ENCODE measurements at places on chromosomes 1 and 21.

- DNase-seq: no peak
These were observed 636 bp upstream of the CAMK2N1 start for GRCh38 chr1:20486457-20487235.

- no peak for DNase-seq
These were observed 119.3 kb downstream of the RERE start for GRCh38 chr1:8698012-8698630.

GRCh38 chr1:199020904-199021303 is 382.1 kb downstream of the PTPRC start:
- no peak for DNase-seq

DNA sequence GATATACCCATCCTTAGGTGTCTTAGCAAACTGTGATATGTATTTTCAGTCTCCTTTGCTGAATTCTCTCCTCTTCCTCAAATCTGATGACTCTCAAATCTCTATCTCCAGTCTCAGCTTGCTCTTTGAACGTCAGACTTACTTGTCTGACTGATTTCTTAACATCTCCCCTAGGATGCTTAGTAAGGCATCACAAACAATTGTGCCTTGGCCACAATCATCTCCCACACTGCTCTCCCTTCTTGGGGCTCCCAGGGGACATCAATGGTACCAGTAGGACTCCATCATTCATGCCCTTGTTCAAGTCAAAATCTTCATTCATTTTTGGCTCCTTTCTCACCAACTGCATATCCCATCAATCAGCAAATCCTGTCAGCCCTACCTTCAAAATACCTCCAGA is 42.0 kb downstream of the GNG12 start:
- DNase-seq: no peak

- DNase-seq: no peak
These were observed 55.0 kb downstream of the PLXNA2 start for GRCh38 chr1:208189183-208189582.

DNA sequence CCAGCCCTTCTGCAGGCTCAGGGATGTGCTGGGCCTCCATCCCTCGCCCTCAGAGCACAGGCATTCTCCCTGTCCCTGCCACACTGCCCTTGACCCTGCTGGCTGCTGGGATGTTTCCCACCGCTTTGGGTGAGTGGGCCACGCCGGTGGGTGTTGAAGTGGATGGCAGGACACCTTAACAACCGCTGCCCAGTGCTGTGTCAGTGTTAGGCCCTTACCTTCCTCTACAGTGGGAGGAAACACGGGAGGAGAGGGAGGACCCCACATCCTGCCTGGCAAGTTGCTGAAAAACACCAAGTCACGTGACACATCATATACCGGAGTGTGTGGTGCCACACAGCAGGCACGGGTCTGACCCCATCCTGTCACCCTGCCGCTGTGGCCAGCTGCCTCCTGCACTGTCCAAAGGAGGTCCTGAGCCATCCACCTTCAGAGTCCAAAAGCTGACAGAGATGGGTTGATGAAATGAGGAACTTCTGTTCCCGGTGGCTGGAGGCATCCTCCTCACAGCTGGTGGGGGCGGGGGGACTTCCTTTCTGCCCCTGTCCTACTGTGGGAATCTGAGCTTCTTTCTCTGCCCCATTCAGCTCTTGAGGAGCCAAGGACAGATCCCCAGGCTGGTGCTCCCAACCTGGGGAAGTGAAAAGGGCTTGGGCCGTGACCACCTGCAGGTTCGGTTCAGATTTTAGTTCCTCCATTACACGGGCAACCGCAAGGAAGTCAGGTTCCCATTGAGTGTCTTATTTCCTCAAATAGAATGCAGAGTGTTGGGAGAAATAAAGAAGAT is 3.2 kb upstream of the THEMIS2 start:
- no peak for DNase-seq

DNA sequence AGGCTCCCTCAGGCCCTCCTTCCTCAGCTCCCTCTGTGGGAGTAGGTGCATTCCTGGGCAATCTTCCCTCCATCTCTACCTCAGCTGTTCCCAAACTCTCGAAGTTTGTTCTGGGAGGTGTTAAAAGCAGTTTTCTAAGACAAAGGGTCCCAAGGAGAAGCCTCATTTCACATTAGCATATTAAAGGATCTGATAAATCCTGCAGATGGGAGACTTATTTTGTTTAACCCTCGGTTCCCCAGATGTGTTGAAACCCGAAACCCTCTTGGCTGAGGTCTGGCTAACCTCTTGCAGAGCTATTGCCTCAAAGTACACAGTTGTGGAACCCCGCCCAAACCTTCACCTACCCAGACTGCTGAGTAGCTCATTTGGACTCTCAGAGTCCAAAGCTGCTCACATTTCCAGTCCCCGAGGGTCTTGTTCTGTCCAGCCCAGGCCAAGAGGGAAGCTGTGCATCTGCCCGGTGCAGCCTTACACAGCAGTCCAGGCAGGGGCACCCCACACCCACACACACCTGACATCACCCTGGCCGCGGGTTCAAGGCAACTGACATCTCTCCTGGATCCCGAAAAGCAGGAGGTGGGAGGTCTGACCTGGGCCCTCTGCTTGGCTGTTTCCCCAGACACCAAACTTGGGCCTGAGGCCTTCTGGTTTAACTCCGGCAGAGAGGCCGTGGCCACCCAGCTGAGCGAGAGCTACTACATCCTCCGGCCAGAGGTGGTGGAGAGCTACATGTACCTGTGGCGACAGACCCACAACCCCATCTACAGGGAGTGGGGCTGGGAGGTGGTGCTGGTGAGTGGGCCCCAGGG is 19.5 kb upstream of the SELENON start:
- DNase-seq: no peak

- DNase-seq: no peak
These were observed 53.4 kb downstream of the CD2 start for GRCh38 chr1:116807394-116808199.

- DNase-seq: no peak
These were observed 460 bp upstream of the ADORA1 start for GRCh38 chr1:203126866-203127665.

DNA sequence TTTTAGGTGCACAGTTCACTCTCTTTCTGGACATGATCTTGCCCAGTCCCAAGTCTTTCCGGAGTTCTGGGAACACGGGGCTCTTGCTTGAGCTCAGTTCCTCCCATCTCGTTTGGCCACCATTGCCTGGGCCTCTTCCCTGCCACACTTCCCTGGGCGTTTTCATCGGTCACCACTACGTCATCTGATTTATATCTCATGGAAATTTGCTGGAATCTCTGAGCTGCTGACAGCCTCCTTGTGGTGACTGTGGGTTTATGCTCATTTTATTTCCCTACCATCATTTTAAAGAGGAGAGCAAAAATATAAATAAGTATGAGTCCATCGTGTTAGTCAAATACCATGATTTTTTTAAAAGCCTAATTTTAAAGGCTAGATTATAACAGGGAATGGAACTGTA is 449.1 kb upstream of the KAZN start:
- DNase-seq: no peak

- no peak for DNase-seq
These were observed 24.5 kb upstream of the GLIS1 start for GRCh38 chr1:53763461-53763860.

- DNase-seq: peak; percentile 13
These were observed 8.7 kb upstream of the TTF2 start for GRCh38 chr1:117051224-117052064.

DNA sequence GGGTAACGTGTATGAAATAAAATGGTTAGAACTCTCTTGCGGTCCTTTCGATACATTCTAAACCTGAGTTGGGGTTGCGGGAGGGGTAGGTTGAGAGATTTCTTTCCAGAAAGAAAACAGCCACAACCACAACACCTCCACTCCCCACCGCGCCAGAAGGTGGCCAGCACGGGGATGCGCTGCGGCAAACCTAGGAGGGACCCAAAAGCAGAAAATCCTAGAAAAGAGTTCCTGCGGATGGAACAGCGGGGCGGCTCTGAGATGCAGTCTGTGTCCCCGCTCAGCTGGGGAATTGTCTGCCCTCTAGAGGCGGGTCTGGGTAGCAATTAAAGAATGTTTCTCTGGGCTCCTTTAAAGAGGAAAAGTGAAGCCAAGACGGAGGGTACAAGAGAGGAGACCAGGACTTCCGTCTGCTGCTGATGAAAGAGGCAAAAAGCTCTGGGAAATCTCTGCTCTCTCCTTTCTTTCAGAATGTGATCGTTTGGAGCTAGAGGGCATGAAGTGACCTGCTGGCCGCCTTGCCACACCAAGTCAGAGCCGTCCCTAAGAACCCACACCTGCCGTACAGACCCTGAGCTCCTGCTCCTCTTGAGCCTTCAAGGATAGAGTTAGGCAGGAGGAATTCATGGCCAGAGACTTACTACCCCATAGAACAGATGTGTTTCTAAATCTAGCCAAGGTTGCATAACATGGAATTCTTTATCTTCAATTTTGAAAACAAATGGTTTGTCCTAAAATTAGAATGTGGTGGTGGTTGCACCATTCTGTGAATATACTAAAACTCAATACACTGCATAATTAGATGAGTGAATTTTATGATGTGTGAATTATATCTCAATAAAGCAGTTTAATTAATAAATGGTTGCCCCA is 46.5 kb upstream of the COA6 start:
- peak; percentile 53 for DNase-seq

DNA sequence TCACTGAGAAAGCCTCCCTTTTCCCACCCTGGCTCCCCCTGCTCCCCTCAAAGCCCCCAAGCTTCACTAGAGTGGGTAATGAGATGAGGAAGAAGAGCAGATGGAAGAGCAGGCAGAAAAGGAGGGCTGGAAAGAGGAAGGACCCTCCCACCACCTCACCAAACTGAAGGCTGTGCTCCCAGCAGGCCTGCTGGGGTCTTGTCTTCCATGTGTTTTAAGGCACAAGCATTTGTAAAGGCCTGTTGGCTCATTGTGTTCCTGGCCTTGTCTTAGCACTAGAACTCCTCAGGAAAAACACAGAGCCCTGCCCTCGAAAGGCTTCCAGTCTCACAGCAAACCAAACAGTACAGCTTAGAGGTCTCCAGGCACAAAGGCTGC is 51.5 kb downstream of the TOMM20 start:
- no peak for DNase-seq

DNA sequence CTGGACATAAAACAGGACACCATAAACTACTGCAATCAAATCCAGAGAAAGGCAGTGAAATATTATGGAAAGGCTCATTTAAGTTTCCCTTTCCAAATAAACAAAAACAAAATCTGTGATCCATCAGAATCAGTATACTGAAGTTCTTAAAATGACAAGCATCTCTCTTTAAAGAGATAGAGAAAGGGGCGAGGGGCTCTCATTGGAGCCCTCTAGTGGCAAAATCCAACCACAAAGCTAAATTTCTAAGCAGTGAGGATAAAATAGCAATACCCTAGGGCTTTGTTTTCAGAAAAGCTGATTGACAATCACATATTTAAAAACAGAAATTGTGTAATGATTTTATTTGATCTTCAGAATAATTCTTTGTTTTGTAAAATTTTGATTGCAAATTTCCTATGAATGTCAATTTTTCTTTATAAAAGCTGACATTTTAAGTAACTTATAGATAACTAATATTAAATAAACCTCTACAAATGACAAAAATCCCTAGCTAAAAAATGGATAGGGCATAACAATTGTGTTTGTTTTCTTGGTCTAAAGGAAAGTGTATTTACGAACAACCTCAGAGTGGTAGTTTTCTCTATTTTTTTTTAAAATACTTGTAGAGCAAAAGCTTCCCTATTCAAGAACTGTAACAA is 138.2 kb downstream of the COL24A1 start:
- peak; percentile 30 for DNase-seq

GRCh38 chr1:222373216-222373615 is 174.7 kb downstream of the HHIPL2 start:
- DNase-seq: no peak

- no peak for DNase-seq
These were observed 41.9 kb downstream of the SMG7 start for GRCh38 chr1:183514235-183514634.

- no peak for DNase-seq
These were observed 116.9 kb upstream of the SLC25A33 start for GRCh38 chr1:9422321-9422720.

DNA sequence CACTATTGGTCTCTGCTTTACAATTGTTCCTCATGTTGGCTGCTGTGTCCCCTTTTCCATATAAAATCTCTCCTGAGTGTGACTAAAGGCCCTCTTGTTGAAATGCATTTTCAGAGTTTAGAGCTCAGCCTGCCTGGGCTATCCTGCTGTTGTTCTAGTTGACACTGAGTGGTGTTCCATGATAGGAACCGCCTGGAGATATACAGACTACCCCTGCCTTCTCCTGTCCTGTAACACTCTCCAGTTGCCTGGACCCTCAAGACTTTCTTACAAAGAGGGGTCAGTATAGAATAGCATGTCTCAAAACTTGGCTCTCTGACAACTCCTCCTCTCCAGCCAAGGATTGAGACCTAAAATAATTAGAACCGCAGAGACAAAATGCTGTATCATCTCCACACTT is 152.0 kb upstream of the POU3F1 start:
- DNase-seq: no peak

- DNase-seq: no peak
These were observed 27.4 kb downstream of the ENO1 start for GRCh38 chr1:8851060-8851459.

- DNase-seq: no peak
These were observed 40.8 kb downstream of the CBS start for GRCh38 chr21:43034826-43035225.

- DNase-seq: no peak
These were observed 359.3 kb downstream of the SMYD3 start for GRCh38 chr1:246147524-246148461.

GRCh38 chr1:56535362-56535761 is 44.0 kb downstream of the PLPP3 start:
- no peak for DNase-seq

- DNase-seq: peak; percentile 34
These were observed 13.3 kb upstream of the SYNC start for GRCh38 chr1:32715901-32716311.

DNA sequence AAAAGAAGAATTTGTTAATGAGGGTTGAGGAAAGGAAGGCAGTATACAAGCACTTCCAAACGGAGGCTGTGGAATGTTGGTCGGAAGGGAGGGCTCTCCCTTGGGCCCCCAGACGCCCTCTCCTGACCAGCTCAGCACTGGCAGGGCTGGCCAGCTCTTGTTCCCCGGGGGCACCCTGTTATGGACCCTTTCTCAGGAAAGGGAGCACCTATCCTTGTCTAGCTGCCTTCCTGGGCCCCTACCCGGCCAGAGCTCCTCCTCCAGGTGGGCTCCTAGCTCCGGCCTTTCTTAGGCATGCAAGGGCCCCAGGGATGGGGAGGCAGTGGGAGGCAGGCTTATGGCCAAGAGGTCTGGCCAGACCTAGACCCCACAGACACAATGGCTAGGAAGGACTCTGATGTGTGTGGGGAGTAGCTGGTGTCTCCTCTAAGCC is 926 bp downstream of the BLACAT1 start:
- DNase-seq: no peak

DNA sequence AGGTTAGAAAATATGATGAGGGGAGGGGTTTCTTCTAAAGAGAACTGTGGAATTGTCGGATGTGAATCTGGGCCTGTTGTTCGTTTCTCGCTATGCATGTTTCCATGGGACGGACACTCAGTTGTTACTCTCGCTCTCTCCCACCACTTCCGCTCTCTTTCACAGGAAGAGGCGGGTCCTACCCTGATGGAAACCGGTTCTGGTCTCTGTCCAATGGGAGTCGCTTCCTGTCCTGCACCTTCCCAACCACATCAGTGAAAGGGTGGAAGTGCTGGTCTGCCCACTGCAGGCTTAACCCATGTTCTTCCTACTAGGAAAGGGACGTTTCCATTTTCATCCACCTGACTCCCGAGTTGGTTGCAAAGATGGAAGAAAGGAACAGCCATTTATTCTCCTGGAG is 119.4 kb downstream of the KCNJ15 start:
- no peak for DNase-seq

All from RWPE1 (cell line).